ENCODE measurements at places on chromosomes 6 and 20. TPM values are rescaled to one million over a fixed set of nuclear protein-coding genes. Genes with fewer than 3 reads are reported as not detected.

Gene PEX7
- total RNA-seq, result 9.8 TPM

Gene TOX2
- total RNA-seq, result 1.6 TPM

Gene STAU1
- total RNA-seq, result 30.7 TPM

Gene BTN1A1
- not detected for total RNA-seq

Gene HAO1
- not detected for total RNA-seq
